ENCODE measurements at places on chromosomes 4 and X.

DNA sequence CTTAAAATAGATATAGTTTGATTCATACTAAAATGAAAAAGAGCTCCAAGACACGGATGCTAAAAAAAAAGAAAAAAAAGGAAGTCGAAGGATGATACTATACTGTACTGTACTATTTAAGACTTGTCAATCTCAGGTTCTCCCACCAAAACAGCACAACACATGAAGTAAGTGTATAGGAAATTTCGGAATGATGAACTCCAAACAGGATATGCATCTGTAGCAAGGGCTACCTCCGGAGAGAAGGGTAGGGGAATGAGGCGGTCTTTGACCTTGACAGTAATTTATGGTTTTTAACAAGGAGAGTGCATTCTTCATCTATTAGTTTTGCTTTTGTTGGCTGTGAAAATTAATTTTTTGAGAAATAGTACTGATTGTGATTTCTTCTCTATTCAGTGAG lies 541 bp upstream of the FIP1L1 start:
- no peak for DNase-seq

DNA sequence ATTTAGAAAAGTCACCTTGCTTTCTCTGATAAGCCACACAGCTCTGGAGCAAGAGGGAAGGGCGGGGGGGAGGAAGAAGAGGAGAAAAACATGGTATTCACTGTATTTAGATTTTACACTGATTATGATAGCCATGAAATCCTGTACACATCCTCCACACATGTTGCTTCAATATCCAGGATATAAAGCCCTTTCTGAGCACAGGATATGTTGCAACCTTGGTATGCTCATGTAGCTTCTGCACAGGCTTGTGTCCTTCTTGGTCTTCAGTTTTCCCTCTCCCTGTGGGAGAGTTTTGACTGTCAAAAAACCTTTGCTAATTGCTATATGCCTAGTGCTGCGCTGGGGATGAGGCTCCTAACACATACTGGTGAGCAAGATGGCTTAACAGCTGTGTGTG lies 61.9 kb upstream of the DAPP1 start:
- no peak for DNase-seq

DNA sequence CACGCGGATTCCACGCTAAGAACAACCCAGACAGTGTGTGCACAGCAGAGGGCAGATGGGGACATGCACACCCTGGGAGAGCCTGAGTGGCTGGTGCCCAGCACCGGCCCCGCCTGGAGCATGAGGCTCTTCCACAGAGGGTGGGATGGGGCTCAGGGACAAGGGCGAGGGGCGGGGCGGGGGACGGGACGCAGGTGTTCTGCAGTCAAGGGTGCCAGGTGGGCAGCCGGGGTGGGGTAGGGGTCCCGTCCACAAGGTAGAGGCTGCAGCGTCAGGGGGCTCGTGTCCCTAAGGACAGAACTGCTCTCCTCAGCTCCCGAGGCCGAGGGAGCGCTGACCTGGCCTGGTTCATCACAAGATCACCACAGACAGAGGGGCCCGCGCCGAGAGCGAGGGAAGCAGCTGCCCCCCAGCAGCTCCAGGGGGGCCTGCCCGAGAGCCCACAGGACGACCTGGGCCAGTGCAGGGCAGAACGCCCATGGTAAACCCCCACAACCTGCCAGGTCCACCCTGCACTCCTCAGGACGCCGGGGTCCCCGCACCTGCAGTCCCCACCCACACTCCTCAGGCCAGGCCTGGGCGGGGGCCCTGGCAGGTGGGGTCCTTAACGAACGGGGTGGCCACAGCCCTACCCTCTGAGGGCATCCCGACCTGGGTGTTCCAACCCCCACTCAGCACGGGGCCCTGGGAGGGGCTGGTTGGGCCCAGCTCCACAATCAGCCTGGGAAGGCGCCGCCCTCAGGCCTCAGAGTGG lies 26.7 kb downstream of the CTBP1 start:
- no peak for DNase-seq

DNA sequence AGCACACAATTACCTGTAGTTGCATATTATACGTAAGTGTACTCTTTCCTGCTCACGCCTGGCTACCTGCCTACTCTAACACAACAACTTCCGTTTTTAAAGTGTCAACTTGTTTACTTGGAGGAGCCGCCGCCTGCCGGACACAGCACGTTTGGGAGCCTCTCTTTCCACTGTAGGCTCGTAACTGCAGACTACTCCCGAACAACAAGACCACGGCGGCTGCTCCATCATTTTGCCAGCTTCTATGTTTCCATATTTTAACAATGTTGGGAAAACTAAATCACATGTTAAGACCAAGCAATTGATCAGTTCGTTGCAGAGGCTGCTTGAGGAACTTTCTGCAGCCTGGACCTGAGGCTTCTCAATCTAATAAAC lies 841 bp downstream of the MTNR1A start:
- DNase-seq = no peak

DNA sequence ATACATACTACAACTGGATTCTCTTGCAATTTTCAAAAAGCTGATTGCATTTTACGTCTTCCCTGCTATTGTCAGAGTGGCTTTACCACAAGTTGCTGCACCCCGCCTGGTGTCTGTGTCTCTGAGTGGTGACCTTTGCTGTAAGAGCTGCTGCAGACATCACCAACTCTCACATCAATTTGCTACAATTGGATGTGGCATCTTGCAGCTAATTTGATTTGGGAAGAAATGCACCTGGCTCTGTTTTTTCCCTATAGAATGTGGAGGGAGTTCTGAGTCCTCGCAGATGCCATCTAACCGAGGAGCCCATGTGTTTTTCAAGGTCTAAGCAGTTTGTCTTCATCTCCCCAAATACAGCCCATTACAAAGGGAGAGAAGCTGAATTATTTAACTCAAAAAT lies 73.8 kb upstream of the PHOX2B start:
- no peak for DNase-seq

DNA sequence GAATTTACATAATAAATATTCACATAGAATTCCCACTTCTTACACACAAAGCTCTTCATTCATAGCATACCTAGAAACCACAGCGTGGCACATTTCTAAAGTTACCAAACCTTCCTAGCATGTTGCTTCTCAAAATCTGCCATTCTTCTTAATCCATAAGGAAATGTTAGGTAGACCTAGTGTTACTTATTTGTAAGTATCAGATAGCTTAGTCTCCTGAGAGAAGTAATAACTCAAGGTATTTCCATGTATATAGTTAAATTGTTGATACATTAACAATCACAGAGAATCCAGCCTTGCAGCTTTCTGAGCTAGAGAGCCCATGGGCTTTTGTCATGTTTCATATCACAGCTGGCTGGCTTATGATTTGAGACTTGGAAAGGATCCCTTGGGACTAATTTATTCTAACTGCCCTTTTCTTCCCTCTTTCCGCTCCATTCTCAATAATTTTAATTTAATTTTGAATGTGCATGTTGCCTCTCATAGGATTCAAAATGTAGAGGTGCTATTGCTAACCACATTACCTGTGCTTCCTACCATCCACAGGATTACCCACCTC lies 17.6 kb downstream of the SH3RF1 start:
- no peak for DNase-seq

GRCh38 chr4:54392479-54392878 lies 163.4 kb downstream of the PDGFRA start:
- DNase-seq = no peak

DNA sequence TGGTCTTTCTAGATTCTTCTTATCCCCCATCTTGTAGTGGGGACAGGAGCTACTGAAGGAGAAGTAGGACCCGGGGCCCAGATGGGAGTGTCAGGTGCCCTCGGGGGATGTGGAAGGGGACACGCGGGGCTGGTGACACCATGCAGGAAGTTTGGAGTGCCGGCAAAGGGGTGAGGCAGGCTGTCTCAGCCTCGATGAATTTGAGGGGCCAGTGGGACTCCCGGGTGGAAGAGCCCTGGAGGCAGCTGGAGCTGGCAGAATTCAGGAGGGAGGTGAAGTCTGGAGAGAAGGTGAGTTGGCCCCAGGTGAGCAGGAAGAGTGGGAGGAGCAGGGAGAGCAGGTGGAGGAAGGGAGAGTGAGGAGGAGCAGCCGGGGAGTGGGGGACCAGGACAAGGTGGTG lies 101.7 kb downstream of the CPZ start:
- DNase-seq = no peak

GRCh38 chr4:26819478-26820095 lies 41.1 kb upstream of the STIM2 start:
- DNase-seq = no peak

DNA sequence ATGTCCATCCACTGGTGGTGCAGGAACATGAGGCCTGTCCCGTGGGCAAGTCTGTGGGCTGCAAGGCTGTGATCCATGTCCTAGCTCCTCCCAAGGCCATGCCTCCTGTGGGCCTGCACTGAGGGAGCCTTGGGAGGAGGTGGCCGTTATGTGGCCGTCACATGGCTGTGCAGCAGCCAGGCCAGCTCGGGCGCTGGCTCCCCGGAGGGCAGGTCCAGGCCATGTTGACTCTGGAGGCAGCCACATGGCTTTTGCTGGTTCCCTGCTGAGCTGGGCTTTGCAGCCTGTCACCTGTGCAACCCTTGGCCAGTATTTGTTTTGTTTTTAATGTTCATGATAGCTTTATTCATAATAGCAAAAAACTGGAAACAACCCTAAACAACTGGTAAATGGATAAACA lies 13.3 kb downstream of the ADRA2C start:
- DNase-seq = no peak

- no peak for DNase-seq
Observed at GRCh38 chr4:185261946-185262345, 52.5 kb downstream of the SNX25 start.

- DNase-seq = no peak
Observed at GRCh38 chr4:124610211-124610610, 102.3 kb downstream of the ANKRD50 start.

- DNase-seq = no peak
Observed at GRCh38 chr4:148850257-148850995, 408.2 kb upstream of the NR3C2 start.

DNA sequence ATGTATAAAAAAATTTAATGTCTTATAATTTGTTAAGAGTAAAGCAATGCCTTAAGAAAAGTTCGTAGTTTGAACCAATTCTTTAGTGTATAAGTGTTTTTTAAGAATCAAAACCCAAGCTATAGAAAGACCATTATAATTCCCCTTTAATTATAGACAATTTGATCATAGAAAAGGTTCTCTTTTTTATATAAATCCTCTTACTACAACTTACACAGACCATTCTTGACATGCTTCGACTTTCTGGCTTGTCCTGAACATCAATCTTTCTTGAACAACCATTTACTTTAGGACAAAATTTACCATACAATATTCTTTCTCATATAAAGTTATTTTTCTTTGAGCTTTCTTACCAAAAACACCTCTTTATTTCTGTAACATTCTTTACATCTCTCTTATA lies 330.5 kb upstream of the SPANXN1 start:
- DNase-seq = no peak
